Activated CD8-positive, alpha-beta memory T cell treated with anti-CD3 and anti-CD28 coated beads, Interleukin-2, amount 10 ng/mL, durations not matched to agents 7 days and 5 days (primary cell): ENCODE measurements at places on chromosomes 7 and 10. TPM values are rescaled to one million over a fixed set of nuclear protein-coding genes. Genes with fewer than 3 reads are reported as not detected.

DNA sequence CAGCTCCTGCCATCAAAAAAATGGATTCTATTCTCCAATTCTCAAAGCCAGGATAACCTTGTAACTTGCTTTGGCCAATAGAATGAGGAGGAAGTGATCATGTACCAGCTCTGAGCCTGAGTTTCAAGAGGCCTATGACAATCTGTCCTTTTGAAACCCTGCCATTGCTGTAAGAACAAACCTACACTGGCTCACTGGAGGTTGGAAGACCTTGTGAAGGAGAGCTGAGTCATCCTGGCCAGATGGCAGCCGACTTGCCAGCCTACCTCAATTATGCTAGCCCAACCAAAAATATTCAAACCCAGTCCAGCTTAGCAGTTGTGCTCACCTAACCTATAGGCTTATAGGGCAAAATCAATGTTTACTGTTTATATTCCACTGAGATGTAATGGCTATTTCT lies 93.0 kb downstream of the HGF start:
- no peak for DNase-seq

CREM gene
- 192 TPM for total RNA-seq

- no peak for DNase-seq
Observed at GRCh38 chr7:137835486-137836112, 11.2 kb downstream of the DGKI start.

GRCh38 chr10:132700156-132701098 lies 85.5 kb downstream of the NKX6-2 start:
- no peak for DNase-seq

- DNase-seq, result peak; percentile 27
Observed at GRCh38 chr10:86267286-86268195, 99.1 kb downstream of the GRID1 start.

DNA sequence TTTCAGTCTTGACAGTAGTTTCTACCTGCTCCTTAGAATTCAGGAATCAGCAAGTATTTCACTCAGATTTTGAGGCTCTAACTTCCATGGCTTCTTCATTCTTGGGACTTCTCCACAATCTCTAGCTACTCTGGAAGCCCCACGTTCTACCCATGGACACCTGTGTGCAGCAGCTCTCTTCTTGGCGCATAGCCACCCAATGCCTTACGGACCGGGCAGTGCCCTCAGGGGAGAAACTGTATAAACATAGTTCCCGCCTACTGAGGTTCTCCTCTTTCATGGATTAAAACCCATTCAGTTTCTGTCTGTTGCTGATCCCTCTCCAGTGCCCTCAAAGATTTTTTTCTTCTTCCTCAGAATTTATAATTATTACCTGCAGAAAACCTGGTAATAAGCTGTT lies 177.1 kb downstream of the SORCS1 start:
- DNase-seq, result no peak

DNA sequence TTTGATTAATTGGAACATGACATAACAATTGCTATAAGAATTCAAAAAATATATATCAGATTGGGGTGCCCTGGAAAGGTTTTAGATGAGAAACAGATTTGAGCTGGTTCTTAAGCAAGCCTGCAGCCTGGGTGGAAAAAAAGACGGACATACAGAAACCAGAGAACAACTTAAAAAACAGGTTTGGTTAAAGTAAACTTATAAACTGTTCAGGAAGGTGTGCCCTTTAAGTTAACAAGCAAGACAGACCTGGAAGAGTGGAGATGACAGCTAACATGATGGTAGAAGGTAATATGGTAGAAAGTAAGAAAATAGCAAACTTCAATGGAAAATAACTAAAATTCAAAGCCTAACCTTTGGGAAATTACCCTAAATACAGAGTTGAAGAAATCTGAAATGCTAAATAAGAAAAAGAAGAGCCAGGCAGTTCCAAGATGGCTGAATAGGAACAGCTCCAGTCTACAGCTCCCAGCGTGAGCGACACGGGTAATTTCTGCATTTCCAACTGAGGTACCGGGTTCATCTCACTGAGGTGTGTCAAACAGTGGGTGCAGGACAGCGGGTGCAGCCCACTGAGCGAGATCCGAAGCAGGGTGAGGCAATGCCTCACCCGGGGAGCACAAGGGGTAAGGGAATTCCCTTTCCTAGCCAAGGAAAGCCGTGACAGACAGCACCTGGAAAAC lies 52.2 kb downstream of the CADPS2 start:
- DNase-seq, result no peak

GRCh38 chr7:95201727-95202126 lies 122.6 kb downstream of the PON1 start:
- no peak for DNase-seq

GRCh38 chr10:69662173-69662877 lies 32.3 kb downstream of the FAM241B start:
- no peak for DNase-seq

GRCh38 chr10:131947631-131948347 lies 33.9 kb downstream of the BNIP3 start:
- no peak for DNase-seq

GRCh38 chr7:105643851-105644250 lies 62.6 kb upstream of the EFCAB10 start:
- no peak for DNase-seq

AKR1C3 gene
- 0.88 TPM for total RNA-seq

GRCh38 chr7:118420888-118421287 lies 196.4 kb downstream of the ANKRD7 start:
- DNase-seq, result no peak

- DNase-seq, result no peak
Observed at GRCh38 chr10:94052866-94053791, 59.4 kb downstream of the PLCE1 start.

GRCh38 chr10:78602201-78602932 lies 466.4 kb upstream of the ZMIZ1 start:
- peak; percentile 30 for DNase-seq

- DNase-seq, result no peak
Observed at GRCh38 chr10:130579913-130580312, 443.7 kb downstream of the GLRX3 start.

DNA sequence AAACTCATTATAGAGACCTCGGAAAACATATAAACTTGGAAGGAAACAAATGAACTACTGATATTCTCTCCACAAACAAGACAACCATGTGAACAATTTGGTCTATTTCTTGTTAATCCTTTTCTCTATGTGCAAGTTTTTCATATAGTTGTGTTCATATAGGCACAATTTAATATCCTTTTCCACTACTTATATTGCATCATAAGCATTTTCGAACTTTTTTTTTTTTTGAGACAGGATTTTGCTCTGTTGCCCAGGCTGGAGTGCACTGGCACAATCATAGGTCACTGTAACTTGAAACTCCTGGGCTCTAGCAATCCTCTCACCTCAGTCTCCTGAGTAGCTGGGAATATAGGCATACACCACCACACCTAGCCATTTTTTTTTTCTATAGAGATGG lies 5.2 kb downstream of the PEX1 start:
- DNase-seq, result no peak

GRCh38 chr10:78164702-78165101 lies 131.0 kb downstream of the RPS24 start:
- no peak for DNase-seq

GRCh38 chr10:91214911-91215310 lies 5.6 kb upstream of the PCGF5 start:
- DNase-seq, result no peak

DNA sequence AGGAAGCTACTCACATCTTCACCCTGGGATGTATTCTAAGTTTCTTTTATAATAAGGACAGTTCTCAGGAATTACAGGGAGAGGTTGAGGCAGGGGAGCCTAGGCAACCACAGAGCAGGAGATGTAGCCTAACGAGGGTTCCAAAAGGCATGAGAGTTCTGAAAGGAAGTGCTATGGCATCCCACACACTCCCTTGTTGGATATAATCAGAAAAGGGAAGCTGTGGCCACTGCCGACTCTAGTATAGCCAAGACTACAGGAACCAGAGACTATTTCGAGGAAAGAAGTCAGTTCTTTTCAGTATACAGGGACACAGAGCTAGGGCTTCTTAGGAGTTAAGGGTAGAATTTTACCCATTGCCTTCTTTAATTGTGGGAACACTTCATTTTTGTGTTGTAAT lies 11.0 kb downstream of the PRR15 start:
- no peak for DNase-seq

ZNF862 gene
- 24.8 TPM for total RNA-seq

FAM25A gene
- total RNA-seq, result not detected

DNA sequence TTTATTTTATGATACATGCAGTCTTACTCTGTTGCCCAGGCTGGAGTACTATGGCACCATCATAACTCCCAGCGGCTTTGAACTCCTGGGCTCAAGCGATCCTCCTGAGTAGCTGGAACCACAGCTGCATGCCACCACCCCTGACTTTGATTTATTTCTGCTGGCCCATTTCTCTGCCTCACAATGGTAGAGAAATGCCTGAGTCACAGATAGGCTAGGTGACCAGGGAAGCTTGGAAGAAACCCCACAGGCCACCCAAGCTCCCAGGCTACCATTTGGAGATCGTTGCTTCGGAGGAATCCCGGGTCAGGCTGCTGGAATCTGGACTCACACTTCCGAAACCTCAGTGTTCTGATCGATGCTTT lies 17.4 kb upstream of the BAIAP2L1 start:
- DNase-seq, result no peak

CC2D2B gene
- 3.0 TPM for total RNA-seq

GRCh38 chr10:124650820-124651401 lies 93.3 kb downstream of the FAM53B start:
- peak; percentile 92 for DNase-seq

PIK3CG gene
- total RNA-seq, result 57.5 TPM

VWDE gene
- 4.6 TPM for total RNA-seq

GRCh38 chr10:3909339-3909738 lies 124.3 kb upstream of the KLF6 start:
- no peak for DNase-seq

OPN1SW gene
- total RNA-seq, result not detected

DNA sequence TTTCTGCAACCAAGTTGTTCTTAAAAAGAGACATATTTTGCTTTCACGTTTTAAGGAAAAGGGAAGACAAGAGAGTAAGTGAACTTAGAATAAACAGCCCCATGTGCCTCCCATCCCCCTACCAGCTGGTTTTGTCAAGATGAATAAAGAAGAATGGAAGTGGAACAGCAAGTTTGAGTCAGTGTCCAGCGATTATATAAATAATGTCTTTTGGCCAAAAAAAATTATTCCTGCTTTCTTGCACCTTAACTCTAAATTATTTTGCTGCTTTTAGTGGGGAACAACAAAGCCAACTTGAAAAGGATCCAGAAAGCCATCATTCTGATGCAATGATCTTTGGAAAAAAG lies 82.4 kb upstream of the TRIL start:
- DNase-seq, result no peak

- no peak for DNase-seq
Observed at GRCh38 chr7:21717323-21717722, 174.5 kb downstream of the DNAH11 start.

OR2A5 gene
- not detected for total RNA-seq

TDRD1 gene
- 0.15 TPM for total RNA-seq

DNA sequence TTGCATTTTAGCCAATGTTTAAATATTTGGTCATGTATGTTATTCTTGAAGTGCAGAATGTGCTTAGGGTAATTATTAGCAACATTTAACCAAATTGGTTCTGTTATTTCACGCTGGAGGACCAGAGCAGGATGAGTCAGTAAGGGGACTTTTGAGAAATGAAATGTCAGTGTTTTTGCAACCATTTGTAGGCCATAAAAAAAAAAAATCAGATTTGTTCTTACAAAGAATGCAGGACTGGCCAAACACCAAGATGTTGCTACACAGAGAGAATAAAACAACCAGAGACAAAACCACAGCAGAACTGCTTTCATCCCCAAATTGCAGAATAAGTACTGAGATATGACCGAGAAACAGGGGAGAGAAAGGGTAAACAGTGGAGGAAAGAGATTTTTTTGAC lies 62.1 kb downstream of the TPST1 start:
- DNase-seq, result no peak

DNA sequence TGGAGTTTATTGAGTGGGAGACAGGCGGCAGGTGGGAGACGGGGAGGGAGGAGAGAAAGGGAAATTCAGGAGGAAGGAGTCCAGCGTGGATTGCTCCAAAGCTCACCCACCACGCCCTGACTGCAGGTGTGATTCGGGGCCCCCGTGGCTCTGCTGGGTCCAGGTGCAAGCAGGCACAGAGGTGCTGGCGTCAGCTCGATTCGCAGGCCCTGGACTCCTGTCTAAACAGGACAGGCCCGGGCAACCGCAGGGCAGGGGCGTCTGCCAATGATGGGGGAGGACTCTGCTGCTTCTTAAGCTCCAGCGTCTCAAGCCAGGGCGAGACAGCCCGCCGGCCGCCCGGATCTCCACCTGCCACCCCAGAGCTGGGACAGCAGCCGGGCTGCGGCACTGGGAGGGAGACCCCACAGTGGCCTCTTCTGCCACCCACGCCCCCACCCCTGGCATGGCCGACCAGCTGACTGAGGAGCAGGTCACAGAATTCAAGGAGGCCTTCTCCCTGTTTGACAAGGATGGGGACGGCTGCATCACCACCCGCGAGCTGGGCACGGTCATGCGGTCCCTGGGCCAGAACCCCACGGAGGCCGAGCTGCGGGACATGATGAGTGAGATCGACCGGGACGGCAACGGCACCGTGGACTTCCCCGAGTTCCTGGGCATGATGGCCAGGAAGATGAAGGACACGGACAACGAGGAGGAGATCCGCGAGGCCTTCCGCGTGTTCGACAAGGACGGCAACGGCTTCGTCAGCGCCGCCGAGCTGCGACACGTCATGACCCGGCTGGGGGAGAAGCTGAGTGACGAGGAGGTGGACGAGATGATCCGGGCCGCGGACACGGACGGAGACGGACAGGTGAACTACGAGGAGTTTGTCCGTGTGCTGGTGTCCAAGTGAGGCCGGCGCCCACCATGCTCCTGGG lies at the start of gene CALML3:
Gene CALML3, plus strand, starts transcription at position 321 of the 920 bp plus-strand sequence. Its CDS starts 125 bp downstream, at position 446.
- no peak for DNase-seq

- peak; percentile 81 for DNase-seq
Observed at GRCh38 chr10:35336084-35336831, at the start of gene CCNY. Gene CCNY, plus strand, starts transcription at chr10:35336509. Its CDS starts 545 bp downstream, at chr10:35337054.

DNA sequence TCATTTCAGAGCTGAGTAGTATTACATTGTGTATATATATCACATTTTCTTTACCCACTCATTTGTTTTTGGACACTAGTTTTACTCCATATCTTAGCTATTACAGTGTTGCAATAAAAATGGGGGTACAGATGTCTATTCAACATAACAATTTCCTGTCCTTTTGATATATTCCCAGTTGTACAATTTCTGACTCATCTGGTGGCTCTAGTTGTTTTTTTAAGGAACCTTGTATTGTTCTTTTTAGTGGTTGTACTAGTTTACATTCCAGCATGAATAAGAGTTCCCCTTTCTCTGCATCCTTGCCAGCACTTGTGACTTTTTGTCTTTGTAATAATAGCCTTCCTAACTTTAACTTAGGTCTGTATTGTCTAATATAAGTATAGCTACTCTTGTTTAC lies 739.9 kb downstream of the XPNPEP1 start:
- no peak for DNase-seq

- no peak for DNase-seq
Observed at GRCh38 chr10:21721000-21721665, 187.1 kb downstream of the MLLT10 start.
